GM23248 (cell line): ENCODE measurements at places on chromosomes 7 and 10. TPM values are rescaled to one million over a fixed set of nuclear protein-coding genes. Genes with fewer than 3 reads are reported as not detected.

CXCL12 gene
- total RNA-seq = 341 and 364 TPM in 2 replicates

HOXA6 gene
- total RNA-seq = 0.51 and 3.2 TPM in 2 replicates

TCF7L2 gene
- total RNA-seq = 4.2 and 6.2 TPM in 2 replicates

FZD8 gene
- total RNA-seq = 22.3 and 25.5 TPM in 2 replicates

ZNF777 gene
- 9.7 and 10.4 TPM in 2 replicates for total RNA-seq

CFAP43 gene
- total RNA-seq = not detected in 2 replicates

TRIM4 gene
- 27.2 and 34.5 TPM in 2 replicates for total RNA-seq
